Left ventricle myocardium superior (tissue), 1 donor: ENCODE measurements at places on chromosomes 4 and X. TPM values are rescaled to one million over a fixed set of nuclear protein-coding genes. Genes with fewer than 3 reads are reported as not detected.

- no peak for DNase-seq
Observed at GRCh38 chrX:2492531-2493218, 8.1 kb downstream of the DHRSX start.

DNA sequence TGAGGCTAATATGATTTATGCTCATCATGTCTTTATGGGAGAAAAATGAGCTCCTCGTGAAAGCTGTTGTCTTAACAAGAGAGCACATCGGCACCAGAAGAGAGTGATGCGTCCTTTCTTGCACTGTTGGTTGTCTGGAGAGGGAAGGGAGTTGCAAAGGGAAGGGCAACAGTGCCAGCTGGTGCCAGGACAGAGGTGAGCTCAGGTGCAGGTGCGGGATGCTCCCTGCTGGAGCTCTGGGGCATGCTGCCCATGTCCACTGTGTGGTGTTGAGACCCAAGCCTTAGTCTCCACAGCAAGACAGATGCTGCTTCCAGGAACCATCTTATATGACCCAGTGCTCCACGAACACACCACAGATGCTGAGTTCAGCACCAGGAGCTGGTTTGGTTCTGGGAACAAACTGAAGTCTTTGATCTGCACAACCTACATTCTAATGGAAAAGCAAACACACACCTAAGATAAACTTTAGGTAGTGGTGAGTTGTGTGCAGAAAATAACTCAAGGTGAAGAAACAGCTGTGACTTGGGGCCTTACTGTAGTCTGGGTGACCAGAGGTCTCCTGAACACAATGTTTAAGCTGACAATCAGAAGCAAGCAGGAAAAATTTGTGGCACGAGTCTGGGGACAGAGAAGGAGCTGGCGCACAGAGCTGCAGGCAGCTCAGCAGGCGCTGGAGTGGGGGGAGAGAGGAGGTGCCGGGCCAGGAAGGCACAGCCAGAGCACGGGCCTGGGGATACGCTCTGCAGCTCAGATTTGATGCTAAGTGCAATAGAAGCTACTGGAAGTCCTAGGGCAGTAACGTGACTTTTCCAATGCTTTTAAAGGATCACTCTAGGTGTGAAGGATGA lies 73.2 kb downstream of the HAUS3 start:
- no peak for DNase-seq

- DNase-seq, result no peak
Observed at GRCh38 chr4:40335525-40335894, 377 bp downstream of the CHRNA9 start.

DNA sequence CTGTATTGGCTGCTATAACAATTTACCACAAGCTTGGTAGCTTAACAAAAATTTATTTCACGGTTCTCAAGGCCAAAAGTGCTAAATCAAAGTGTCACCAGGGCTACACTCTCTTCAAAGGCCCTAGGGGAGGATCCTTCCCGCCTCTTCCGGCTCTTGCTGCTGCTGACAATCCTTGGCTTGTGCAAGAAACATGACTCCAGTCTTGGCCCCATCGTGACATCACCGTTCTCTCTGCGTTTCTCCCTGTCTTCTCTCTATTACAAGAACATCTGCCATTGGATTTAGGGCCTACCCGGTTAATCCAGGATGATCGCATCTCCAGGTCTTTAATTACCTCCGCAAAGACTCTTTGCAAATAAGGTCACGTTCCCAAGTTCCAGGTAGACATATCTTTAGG lies 10.4 kb upstream of the CLCN4 start:
- no peak for DNase-seq

Gene CITED1
- not detected for total RNA-seq

- no peak for DNase-seq
Observed at GRCh38 chrX:12898073-12898472, 8.3 kb upstream of the TLR8 start.

DNA sequence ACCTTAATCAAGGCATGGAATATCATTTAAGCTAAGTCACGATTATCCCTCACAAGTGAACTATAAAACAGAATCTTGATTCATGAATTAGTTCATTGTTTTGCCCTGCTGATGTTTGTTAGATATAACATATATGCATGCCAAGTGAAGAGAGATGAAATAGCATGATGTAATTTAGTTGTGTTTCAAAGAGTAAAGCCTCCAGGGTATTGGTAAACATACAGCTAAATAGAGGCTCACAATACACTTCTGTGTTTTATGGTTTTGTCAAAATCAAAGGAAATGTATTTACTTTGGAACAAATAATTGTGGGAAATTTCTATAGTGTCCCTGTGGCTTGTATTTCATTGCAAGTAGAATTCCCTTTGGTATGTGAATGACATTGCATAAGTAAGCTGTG lies 69.0 kb upstream of the LEF1 start:
- no peak for DNase-seq

DNA sequence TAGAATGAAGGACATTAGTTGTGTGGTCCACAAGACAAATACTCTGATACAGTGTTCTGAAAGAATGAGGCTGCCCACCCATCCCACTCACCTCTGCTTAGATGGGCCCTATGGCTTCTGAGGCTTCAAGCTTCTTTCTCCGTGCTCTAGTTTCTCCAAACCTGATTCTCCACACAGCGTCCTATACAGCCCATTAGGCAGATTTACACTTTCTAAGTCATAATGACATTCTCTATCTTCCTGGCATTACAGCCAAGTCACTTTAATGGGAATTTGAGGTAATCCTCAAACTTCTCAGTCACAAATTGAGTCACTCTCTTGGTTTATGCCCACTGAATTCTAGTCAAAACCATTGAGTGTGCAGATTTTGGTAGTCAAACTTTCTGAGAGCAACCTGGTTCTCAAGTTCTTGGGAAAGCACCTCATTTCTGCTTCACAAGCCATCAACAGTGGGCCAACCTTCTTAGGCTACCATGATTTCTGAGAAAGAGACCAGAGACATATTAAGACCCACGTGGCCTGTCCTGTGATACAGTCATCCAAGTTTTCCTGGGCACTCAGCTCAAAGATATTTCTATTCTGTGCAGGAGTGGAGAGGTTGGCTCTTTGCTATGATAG lies 6.2 kb upstream of the SETD7 start:
- no peak for DNase-seq

Gene TMEM35A
- 0.30 TPM for total RNA-seq

DNA sequence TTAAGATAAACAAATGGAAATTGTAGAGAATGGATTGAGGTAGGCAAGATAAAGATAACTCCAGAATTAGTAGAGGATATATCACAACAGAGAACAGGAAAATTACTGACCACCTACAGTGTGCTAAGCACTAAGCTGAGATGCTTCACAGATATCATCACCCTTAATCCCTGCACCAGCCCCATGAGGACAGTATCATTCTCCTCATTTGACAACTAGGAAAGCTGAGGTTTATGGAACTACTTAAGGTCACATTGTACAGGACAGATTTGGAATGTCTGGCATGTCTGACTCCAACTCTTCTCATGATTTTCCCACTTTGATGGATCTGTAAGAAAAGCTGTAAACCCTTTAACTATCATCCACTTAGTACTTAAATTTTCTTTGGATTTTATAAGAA lies 95.5 kb downstream of the CASK start:
- no peak for DNase-seq

Gene TLL1
- 0.74 TPM for total RNA-seq

GRCh38 chr4:3074078-3074845 lies at the start of the genes HTT and HTT-AS:
Gene HTT, plus strand, starts transcription at chr4:3074681. Its CDS starts 145 bp downstream, at chr4:3074826.
Gene HTT-AS, minus strand, starts transcription at chr4:3074538.
- DNase-seq, result peak; percentile 98

DNA sequence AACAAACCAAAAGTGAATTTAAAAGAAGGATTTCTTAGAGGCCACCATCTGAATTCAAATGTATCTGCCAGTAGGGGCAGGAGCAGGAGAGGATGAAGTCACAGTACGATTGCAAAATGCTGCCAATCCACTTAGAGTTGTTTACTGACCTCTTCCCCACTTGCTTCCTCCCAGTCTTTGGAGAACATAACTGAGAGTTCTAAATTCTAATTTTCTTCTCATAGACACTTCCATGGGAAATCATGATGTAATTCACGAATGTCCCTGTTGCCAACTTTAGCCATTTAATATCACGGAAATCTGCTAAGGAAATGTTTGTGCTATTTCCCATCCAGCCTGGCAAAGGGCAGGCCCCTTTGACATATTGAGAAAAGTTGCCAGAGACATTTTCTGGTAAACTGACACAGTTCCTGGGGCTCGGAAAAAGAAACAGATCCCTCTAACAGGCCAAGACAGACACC lies 33.6 kb upstream of the NOCT start:
- DNase-seq, result no peak

DNA sequence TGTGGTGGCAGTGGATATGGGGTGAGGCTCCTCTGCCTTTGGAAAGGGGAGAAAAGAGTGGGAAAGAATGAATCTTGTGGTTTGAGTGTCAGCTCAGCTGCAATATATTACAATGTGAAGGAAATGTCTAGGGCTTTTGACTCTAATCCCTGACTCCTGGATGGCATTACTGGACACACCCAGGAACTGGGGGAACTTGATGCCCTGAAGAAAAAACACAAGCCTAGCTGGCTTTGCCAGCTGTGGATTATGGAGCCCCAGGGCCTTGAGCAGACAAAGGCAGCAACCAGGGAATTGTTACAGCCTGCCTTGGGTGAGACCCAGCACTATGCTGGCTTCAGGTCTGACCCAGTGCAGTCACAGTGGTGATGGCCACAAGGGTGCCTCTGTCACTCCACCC lies 57.1 kb upstream of the CYSLTR1 start:
- DNase-seq, result no peak

Gene SMARCA1
- 29.8 TPM for total RNA-seq

Gene SLC38A5
- 0.50 TPM for total RNA-seq
